ENCODE measurements at places on chromosomes 4 and X.

DNA sequence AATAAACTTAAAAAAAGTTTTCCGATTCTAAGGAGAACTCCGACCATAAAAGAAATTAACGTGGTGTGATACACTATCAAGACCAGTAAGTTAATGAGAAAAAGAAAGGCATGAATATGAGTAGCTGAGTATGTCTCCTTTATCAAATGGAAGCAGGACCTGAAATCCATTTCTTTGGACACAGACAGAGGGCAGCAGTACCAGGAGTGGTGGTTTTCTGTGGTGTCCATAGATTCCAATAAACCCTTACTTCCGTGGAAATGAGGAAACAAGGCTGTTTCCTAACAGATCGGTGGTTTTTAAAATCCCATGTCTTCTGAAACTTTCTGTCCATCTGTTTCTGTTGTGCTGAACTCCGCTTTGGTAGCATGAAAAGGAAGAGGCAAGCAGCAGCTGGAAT, 128.5 kb upstream of the TSPAN5 start:
- no peak for DNase-seq

DNA sequence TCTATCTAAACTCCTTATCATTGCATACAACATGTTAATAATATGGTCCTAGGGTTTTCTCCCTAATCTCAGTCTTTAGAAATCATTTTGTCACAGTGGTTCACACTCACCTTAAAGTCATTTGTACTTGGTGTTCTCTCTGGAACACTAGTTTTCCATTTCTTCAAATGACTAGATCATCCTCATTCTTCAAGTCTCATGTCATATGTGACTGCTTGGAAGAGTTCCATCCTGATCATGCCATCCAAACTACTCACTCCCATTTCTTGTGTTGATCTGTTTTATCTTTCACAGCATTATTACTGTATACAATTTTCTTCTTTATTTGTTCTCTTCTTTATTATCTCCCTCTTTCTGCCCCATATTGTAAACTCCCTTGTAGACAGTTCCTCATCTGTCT, 66.5 kb downstream of the HTR2C start:
- no peak for DNase-seq

DNA sequence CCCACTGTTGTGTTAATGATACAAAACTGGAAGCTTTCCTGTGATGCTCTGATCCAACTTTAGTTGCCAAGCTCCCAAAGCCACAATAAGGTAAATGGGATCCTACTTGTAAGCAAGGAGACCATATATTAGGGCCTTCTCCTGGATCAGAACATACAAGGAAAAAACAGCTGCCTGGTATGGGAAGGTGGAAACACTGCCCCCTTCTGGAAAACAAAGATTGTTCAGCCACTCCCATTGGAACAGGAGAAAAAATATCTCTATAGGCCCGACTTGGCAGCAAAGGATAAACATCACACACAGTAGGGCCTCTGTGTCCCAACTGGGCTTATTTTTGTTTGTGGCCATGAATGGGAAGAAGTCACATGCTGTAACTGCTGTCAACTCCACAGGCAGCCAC, 166.5 kb downstream of the TBX22 start:
- no peak for DNase-seq

DNA sequence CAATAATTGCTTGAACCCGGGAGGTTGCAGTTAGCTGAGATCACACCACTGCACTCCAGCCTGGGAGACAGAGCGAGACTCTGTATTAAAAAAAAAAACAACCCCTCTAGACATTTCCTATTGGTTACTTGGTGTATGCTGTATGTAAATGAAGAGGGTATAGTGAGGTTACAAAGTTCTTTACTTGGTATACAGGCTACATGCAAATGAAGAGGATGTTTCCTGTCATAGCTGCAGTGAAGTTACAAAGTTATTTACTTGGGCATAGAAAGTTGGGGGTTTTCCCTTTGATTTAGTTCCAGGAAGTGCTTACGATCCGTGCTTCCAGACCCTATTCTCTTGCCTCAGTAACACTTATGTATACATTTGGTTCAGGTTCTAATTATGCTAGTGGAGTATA, 38.4 kb upstream of the CLNK start:
- no peak for DNase-seq

- no peak for DNase-seq
Observed at GRCh38 chr4:145843639-145844038, 95.0 kb downstream of the ZNF827 start.

- no peak for DNase-seq
Observed at GRCh38 chrX:153573984-153574383, 25.0 kb downstream of the CCNQ start.

- DNase-seq, result peak; percentile 32
Observed at GRCh38 chrX:44400588-44400987, 57.1 kb upstream of the EFHC2 start.

DNA sequence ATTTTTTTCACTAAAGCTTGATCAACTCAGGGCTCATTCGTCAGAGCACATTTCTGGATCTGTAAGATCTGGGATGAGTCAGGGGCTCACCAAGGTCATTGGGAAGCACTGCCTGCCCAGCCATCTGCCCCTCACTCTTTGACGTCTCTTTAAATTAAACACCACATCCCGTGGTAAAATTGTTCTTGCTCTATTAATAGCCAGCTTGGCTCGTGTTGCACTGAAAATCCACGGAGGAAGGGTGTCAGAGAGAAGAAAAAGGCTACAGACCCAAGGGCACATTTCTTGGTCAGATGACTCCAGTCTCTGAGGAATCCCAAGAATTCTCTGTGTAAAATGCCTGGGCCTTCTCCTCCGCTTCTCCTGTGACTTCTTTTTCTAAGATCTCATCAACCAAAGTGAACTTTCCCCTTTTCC, 45.7 kb upstream of the GATB start:
- no peak for DNase-seq

- peak; percentile 58 for DNase-seq
Observed at GRCh38 chr4:39446842-39447573, 11.7 kb downstream of the RPL9 start.

- DNase-seq, result no peak
Observed at GRCh38 chr4:10577508-10578426, 106.8 kb downstream of the CLNK start.

DNA sequence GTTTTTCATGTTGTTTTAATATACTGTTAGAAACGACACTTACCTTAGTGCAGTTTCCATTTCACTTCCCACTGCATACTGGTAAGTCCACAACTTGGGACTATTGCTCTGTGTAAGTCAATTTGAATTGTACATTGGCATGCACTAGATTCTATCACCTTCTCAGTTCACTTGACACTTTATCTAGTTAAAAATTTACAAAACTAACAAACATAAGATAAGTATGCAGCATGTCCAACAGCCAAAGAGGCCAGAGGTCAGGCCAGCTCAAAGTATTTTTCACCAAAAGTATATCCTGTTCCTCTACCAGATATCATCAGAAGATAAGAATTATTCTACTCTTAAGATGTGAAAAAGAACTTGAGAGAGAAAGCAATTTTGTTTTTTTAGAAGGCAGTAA, 75.9 kb downstream of the QRFPR start:
- no peak for DNase-seq

DNA sequence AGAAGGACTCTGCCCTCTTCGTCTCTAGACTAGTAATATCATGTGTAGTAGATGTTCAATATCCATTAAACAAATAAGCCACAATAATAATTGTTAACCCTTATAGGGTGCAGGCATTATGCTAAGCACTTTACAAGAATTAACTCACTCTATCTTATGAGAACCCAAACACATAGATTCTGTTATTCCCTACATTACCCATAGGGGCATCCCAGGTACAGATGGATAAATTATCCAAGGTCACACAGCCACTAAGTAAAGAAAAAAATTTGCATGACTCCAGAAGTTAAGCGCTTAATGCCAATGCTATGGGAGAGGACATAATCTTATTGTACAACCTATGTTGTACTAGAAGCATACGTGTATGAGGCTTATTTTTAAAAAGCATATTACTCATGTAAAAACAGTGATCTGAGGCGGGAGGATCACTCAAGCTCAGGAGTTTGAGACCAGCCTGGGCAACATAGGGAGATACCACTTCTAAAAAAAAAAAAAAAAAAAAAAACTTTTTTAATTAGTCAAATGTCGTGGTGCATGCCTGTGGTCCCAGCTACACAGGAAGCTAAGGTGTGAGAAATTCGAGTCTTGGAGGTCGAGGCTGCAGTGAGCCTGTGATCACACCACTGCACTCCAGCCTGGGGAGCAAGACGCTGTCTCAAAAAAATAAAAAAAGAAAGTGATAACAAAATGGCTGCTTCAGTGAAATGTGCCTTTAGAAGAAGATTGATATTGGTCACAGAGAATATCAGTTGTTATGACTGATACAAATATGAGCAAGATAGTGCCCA, 13.6 kb downstream of the LDB2 start:
- DNase-seq, result no peak

GRCh38 chrX:9966775-9967408, at the start of gene CLDN34:
CLDN34 (plus strand) TSS chrX:9967358; CDS start chrX:9967358, 0 bp downstream.
- no peak for DNase-seq

DNA sequence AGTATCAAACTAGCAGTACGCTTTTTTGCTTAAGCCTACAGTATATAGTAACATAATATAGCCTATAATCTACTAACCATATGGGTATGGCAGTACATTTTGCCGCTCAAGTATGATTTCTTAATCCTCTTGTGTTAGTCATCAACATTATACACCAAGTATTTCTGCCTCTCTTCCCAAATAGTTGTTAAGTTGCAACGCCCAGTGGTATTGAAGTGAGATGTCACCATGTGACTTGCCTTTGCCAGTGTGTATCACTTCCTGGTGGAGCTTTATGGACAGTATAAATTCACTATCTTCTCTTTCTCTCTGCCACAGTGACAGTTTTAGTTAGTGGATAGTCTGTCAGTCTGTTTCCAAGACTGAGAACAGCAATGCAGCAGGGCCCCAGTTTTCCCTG, 535.5 kb downstream of the PDHA2 start:
- no peak for DNase-seq

GRCh38 chr4:16129336-16129735, 45.5 kb upstream of the PROM1 start:
- DNase-seq, result no peak

GRCh38 chr4:88060431-88060830, 53.0 kb downstream of the PKD2 start:
- DNase-seq, result no peak

DNA sequence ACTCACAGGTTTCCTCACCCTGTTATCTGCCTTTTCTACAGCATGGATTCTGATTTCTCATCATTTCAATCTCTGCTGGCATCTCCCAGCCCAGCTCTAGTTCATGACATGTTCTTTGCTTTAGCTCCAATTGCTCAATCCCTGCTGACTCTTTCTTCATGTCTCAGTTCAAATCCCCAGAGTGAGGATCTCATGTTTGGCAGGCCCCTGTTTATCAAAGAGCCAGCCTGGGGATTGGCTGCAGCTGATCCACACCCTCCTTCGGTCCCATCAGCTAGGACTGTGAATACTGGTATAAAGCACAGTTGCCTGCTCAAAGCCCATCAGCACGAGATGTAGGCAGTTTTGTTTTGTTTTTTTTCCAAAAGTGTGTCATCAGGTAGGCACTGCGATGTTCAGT, 14.4 kb upstream of the CC2D2A start:
- DNase-seq, result no peak

DNA sequence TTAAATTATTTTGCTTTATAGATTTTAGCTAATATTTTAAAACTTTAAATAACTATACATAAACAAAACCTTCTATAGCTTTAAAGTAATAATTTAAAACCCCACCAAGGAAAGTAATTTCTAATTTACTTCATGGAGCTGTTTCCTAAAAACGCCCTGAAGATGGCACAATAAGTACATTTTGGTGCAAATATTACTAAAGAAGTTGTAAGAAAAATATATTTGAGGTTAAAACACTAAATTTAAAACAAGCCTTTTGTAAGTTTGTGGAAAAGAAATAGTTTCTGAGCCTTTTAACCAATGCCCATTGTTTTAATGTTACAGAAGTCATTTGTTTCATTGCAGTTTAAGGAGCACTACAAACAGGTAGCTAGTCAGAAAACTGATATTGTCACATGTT, 137.4 kb upstream of the AGA start:
- no peak for DNase-seq

DNA sequence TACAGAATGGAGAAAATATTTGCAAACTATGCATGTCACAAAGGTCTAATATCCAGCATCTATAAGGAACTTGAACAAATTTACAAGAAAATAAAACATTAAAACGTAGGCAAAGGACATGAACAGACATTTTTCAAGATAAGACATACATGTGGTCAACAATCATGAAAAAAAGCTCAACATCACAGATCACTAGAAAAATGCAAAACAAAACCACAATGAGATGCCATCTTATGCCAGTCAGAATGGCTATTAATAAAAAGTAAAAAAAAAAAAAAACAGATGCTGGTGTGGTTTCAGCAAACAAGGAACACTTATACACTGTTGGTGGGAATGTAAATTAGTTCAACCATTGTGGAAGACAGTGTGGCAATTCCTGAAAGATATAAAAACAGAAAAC, 75.8 kb upstream of the IL13RA2 start:
- DNase-seq, result no peak

- no peak for DNase-seq
Observed at GRCh38 chr4:136505020-136505419, 1027.3 kb downstream of the PCDH18 start.

- no peak for DNase-seq
Observed at GRCh38 chr4:156547891-156548290, 423.7 kb downstream of the PDGFC start.

DNA sequence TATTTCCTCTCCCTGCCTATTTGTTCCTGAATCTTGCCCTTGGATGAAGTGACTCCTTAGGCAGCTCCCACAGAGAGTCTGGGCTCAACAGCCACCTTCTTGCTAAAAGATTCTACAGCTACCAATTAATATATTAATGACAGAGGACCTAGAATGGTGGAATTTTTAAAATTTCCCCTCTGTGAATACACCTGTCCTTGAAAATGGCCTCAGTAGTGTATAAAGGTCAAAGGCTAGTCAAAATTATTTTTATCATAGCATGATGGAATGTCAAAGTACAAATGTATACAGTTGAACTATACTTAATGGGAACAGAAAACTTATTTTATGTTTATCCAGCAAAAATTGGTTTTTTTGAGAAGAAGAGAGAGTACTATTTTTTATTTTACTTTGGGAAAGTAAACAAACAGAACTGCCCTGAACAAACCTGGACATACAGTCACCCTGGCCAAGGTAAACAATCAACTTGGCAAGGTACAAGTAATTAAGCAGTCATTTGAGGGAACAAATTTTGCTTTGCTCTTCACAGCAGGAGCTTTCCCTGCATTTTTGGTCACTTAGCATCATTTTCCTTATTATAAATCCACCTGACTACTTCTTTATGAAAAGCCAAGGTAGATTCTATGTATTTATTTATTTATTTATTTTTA, 250.8 kb downstream of the INPP4B start:
- no peak for DNase-seq

Measured in stimulated activated CD8-positive, alpha-beta memory T cell treated with anti-CD3 and anti-CD28 coated beads, Interleukin-15, amount 100 ng/mL, for 48 hours (primary cell).